ENCODE measurements at places on chromosomes 2 and 18. TPM values are rescaled to one million over a fixed set of nuclear protein-coding genes. Genes with fewer than 3 reads are reported as not detected.
A peak's percentile ranks its signal among the peaks of the same experiment; 100 is the strongest.

- peak; percentile 42 for DNase-seq
These were observed 3.1 kb upstream of the GPR17 start for GRCh38 chr2:127642706-127643438.

GRCh38 chr18:53649621-53650020, 574.8 kb downstream of the MBD2 start:
- no peak for DNase-seq

The ITGA6 gene
- total RNA-seq: 38.3 TPM

The LAMA1 gene
- not detected for total RNA-seq

- DNase-seq: no peak
These were observed 18.8 kb downstream of the TMEM87B start for GRCh38 chr2:112073875-112074274.

DNA sequence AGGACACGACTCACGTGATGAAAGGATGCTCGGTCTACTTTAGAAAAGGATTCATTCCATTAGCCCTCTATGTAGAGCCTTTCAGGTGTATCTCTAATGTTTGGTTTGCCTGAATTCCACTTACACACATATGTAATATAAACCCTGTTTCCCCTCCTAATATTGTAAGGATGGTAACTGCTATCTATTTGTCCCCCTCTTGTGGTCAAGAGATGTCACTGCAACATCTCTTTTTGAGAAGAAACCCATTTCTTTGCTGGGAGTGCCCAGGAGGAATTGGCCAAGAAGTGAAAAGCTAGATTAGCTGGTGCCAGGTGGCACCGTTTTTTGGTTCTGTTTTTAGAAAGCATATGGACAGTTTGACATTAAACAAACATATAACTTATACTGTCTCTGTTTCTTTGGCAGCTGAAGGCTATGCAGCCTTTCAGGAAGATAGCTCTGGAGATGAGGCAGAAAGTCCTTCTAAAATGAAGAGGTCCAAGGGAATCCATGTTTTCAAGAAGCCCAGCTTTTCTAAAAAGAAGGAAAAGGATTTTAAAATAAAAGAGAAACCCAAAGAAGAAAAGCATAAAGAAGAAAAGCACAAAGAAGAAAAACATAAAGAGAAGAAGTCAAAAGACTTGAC, 41.2 kb downstream of the RALBP1 start:
- DNase-seq: no peak

The RUFY4 gene
- not detected for total RNA-seq

The OTX1 gene
- not detected for total RNA-seq

The CROCC2 gene
- total RNA-seq: not detected

- DNase-seq: no peak
These were observed 839 bp upstream of the GPR148 start for GRCh38 chr2:130728007-130728454.

DNA sequence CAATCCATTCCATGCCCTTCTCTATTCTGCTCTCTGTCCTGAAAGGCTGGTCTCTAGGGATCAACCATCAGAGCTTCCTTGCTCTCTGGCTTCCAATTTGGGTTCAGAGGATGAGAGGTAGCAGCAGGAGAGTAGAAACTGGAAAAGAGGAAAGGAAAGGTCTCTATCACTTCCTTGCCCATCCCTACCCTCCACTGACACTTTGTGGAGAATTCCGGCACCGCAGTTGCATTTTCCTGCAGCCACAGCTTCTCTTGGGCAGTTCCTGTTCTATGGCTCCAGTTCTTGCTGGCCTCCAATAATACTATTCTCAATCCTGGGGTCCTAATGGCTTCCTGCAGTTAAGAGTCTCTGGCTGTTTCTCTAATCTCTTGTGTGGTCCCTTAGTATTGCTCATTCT, 13.3 kb upstream of the IMPACT start:
- DNase-seq: peak; percentile 59

DNA sequence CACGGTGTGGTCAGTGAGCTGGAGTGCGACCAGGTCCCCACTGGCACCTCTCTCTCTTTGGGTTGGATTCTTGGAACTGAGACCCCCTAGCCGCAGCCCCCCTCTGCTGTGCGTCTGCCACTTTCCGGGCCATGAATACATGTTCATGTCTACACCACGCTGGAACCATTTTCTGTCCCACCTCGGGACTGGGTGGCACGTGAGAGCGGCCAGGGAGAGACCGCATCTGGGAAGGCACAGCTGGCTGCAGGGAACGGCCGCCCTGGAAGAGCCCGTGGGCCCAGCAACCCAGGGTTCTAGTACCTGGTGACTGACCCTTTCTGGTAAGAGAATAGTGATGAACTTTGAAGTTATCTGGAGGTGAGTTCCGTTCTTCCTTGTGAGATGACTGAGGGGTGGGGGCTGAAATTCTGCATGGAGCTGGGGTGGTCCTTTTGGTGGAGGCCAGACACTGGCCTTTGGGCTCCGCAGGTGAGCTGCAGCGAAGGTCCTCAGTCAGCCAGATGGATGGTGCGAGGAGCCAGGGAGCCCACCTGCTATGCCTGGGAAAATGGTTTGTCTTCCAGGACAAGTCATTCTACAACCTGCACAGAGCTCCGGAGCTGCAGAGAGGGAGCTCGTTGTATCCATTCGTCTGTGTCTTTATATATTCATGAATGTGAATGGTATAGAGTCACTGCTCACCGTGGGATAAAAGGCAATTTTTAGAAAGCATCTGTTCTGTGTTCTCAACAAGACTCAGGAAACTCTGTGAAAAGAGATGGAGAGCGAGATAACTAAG, 223.5 kb downstream of the NDUFA10 start:
- no peak for DNase-seq

The SERPINB3 gene
- total RNA-seq: not detected

- DNase-seq: no peak
These were observed 70.6 kb upstream of the FOSL2 start for GRCh38 chr2:28322051-28322450.

- no peak for DNase-seq
These were observed 67.0 kb upstream of the OSR1 start for GRCh38 chr2:19425419-19425818.

The PPIG gene
- total RNA-seq: 49.4 TPM

DNA sequence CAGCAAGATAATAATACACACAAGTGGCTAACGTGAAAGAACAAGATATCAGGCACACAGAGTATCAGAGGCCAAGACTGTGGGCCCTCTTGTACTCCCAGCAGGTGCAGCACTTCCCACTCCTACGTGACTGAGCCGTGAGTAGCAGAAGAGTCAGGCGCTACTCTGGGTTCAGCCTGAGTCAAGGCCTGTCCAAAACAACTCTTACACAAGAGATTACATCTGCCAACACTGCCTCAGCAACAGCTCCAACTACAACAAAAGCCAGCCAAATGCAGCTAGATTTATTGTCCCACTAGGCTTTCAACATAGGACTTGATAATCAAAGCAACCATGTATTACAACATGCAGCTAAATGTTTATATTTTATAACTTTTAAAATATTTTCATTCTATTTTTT, 56.2 kb downstream of the ITSN2 start:
- DNase-seq: peak; percentile 91

The PROKR1 gene
- total RNA-seq: not detected

The ESCO1 gene
- total RNA-seq: 11.2 TPM

- DNase-seq: no peak
These were observed 109.5 kb downstream of the PXDN start for GRCh38 chr2:1634681-1635341.

The MARCHF4 gene
- total RNA-seq: 0.14 TPM

- DNase-seq: no peak
These were observed 5.8 kb downstream of the CAMKMT start for GRCh38 chr2:44367591-44367990.

DNA sequence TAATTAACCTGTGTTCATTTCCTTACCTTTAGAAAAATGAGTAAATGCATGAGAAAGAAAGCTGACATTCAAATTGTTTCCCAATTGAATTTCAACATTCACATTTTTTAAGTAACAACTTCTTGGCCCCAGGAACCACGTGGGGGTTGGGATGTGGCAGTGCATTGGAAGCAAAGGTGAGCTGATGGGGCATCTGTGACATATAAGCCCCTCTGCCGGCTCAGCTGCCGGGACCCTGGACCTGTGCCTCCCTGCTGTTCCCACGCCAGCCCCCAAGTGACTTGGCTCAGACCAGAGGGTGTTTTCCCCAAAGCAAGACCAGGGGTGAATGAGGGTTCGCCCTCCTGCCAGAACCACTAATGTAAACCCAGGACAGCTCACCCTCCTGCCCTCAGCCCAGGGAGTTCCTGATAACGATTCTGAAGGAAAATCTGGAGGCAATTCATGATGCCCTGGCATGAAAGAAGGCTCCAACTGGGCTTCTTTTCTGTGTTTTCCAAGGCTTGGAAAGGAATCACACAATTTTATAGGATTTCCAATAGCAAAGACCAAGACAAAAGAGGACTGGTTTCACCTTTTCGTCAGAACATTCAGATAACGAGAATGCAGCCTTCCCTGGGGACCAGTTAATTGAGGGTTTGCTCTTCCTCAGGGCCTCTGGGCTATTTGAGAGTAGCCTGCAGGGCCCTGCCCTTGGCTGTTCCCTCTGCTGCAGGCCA, 193.2 kb upstream of the TWIST2 start:
- no peak for DNase-seq

DNA sequence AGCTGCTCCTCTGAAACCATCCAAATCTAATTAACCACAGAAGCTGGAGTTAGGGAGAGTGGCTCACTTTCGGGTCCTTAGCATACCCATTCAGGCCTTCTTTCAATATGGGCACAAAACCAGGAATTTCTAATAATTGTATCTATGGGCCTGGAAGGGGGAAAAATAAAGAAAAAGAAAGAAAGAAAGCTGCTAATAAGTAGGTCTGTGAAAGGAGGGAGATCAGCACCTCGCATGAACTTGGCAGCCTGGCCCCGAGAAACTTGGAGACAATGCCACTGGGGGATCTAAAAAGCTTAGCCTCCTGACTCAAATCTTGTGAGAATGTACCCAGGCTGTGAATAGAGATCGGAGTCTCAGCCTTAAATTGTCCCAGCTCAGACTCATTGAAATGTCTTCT, 252.1 kb upstream of the SLC14A2 start:
- DNase-seq: no peak

The MARS2 gene
- 5.2 TPM for total RNA-seq

The PSMA8 gene
- total RNA-seq: not detected

- no peak for DNase-seq
These were observed 79.6 kb downstream of the LBH start for GRCh38 chr2:30310955-30311354.

DNA sequence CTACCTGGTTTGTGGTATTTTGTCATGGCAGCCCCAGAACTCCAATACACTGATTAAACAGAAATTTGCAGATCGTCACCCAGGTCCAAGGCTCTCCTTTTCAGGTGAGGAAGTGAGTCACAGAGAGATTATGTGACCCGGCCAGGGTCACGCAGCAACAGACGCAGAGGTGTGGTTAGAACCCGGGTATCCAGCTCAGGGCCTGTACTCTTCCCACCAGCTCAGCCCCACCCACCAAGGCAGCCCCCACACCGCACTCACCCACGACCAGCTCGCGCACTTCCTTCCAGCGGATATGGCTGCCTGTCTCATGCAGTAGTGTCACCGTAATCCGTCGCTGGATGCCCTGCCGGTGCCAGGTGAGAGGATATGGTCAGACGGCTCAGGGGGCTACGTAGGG, 48.1 kb downstream of the AQP12A start:
- no peak for DNase-seq

The CHRND gene
- not detected for total RNA-seq

The POTEI gene
- 4.5 TPM for total RNA-seq

The ZNF385B gene
- total RNA-seq: 87.6 TPM

The TMEM200C gene
- 4.2 TPM for total RNA-seq

The MOGAT1 gene
- total RNA-seq: not detected

The AKAIN1 gene
- not detected for total RNA-seq

The CDKL4 gene
- total RNA-seq: 2.2 TPM

DNA sequence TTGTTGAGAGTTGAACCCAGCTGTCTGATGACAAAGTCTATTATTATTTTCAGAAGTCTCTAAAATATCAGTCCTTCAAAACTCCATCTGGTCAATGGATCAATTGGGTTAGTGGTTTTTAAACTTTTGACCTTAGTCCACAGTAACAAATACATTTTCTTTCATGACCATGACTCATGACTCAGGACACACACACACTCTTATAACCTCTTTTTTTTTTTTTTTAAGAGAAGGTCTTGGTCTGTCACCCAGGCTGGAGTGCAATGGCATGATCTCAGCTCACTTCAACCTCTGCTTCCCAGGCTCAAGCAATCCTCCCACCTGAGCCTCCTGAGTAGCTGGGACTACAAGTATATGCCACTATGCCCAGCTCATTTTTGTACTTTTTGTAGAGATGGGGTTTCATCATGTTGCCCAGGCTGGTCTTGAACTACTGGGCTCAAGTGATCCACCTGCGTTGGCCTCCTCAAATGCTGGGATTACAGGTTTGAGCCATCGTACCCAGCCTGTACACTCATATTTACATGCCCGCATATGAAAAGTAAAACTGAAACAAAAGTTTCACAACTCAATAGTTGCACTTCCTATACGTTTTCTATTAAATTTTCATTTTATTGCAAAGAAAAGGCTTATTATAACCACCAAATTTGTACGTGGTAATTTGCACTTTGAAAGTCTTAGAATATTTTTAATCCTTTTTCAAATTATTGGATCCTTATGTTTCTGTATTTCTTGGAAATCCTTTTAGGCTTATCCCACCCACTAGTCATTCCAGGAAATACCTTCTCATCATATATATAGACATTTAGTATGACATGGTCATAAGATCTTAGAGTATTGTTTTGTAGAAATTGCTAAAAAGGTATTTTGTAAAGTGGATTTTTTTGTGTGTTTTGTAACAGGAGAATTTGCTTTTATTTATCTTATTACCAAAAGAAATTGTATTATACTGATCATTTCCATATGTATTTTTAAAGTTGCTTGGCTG, 199.0 kb downstream of the LPIN1 start:
- DNase-seq: no peak

DNA sequence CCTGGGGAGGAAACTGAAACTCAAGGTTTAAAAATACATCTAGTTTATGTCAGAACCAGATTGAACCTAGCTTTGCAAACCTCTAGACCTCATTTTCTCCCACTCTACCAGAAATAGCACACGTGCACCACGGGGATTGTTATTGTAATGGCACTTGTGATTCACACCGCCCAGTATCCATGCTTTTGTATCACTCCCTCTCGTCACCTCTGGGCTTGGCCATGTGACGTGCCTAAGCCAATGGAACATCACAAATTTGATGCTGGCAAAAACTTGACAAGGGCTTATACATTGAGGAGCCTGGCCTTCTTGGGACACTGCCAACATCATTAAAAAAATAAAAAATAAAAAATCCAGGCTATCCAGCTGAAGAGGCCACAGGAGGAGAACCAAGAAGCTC, 495.8 kb upstream of the POU3F3 start:
- DNase-seq: no peak

- no peak for DNase-seq
These were observed 284.6 kb downstream of the RNF144A start for GRCh38 chr2:7201851-7202250.

The TRPM8 gene
- total RNA-seq: not detected

All from right cardiac atrium (tissue), 5 donors.